ENCODE measurements at places on chromosomes 5 and 9.

GRCh38 chr9:89889865-89890264 lies 285.1 kb downstream of the GADD45G start:
- no peak for DNase-seq

DNA sequence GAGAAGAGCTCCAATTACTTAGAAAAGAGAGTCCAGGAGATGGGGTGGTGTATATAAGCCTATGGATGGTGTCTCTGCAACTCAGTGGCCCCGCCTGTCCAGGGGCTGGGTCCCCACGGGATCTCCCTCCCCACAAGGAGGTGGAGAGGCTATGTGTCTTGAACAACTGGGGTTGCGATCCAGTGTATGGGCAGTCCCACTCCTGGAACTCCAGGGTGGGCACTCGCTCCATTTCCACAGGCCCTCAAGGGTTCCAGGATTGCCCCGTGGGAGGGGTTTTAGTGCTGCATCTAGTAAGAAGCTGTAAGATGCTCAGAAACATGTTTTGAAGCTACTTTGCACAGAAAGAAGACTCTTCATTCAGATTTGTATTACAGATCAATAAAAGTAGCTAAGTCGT lies 558 bp upstream of the SMAD5 start:
- no peak for DNase-seq

GRCh38 chr9:35759795-35760194 lies 5.7 kb upstream of the MSMP start:
- no peak for DNase-seq

DNA sequence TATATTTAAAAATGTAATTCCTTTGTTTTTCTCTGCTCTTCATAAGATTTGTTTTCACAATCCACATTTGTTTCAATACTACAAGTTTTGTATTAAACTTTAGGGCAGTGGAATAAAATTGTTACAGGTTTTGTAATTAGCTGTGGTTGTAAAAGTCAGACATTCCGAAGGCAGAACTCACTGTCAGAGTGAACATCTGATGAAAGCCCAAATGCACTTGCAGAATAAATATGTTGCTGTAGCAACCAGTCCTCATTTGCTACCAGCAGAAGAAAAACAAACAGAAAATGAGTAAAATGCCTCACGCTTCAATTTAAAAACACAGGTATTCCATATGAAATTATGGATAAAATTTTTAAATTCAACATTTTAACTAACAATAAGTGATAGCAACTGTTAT lies 740.1 kb upstream of the FAM174A start:
- DNase-seq: no peak

DNA sequence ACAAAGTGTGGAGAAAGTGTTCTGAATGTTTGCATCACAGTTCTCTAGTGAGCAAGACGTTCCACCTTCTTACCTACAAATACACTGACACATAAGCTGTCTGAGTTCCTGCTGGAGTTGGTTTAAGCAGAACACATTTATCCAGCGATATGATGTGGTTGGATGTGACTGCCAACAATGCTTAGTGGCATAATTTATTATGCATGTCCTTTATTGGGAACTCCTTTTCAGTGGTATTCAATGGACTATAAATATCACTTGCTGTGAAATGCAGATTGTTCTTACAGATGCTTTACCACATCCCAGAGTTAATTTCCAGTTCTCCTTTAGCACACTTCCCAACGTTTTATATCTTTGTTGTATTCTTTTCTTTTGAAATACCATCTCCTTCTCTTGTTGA lies 222.2 kb downstream of the LURAP1L start:
- peak; percentile 31 for DNase-seq

DNA sequence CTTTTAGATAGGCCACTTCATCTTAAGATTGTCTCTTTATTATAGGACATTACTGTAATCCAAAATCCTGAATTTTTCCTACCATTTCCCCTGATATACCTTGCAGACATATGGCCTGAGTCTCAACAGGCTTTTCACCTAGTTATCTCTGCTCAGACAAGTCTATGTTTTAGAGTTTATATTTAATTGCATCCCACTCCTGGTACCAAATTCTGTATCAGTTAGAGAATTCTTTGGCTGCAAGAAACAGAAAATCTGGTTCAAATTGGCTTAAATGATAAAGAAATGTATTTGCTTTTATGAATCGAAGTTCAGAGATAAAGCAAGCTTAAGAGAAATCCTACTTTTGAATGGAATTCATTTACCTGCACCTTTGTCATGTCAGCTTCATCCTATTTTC lies 102.2 kb upstream of the OSMR start:
- DNase-seq: no peak

DNA sequence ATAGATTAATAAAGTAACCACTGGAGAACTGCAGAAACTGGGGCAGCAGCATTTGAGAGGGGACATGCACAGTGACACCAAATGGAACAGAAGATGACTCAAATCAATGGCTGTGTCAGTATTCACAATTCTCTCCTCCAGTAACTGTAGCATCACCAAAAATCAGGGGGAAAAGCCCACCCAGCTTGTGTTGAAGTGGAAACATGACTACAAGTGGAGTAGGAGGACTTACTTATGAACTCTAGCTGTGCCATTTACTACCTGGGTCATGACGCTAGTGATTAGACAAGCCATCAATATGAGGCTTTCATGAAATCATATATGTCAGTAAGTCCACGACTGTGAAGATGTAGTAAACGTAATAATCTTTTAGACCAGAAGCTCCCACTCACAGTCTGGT lies 199.8 kb upstream of the PTGER4 start:
- no peak for DNase-seq

- no peak for DNase-seq
Observed at GRCh38 chr5:13027874-13028273, 916.6 kb downstream of the DNAH5 start.

GRCh38 chr5:155460501-155460931 lies 447.0 kb downstream of the KIF4B start:
- no peak for DNase-seq

- DNase-seq: no peak
Observed at GRCh38 chr9:114954956-114955582, 24.7 kb upstream of the TNFSF8 start.

DNA sequence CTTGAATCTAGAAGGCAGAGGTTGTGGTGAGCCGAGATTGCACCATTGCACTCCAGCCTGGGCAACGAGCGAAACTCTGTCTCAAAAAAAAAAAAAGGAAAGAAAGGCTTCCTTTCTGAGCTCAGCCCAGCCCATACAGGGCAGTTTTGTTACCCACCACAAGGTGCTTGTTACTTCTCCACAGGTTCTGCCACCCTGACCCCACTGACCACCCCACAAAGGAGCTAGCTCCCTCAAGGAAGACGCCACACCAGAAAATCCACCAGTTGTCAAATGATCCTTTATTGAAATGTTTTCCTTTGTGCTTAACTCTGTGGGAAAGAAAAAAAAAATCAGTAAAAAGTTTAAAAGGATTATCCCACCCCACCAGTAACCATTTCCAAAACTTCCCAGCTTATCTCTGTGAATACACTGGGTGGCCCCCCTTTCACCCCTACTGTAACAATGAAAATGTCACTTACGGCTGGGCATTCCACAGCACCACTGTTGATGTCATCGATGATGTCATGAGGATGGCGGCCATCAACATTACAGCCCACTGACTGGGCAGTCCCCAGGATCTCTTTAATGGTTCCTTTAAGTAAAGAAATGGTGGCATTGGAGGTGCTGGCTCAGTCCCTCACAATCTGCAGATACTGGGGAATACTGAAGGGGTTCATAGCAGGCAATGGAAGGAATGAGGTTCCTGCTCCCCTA lies 3.6 kb downstream of the RPL12 start:
- DNase-seq: no peak

DNA sequence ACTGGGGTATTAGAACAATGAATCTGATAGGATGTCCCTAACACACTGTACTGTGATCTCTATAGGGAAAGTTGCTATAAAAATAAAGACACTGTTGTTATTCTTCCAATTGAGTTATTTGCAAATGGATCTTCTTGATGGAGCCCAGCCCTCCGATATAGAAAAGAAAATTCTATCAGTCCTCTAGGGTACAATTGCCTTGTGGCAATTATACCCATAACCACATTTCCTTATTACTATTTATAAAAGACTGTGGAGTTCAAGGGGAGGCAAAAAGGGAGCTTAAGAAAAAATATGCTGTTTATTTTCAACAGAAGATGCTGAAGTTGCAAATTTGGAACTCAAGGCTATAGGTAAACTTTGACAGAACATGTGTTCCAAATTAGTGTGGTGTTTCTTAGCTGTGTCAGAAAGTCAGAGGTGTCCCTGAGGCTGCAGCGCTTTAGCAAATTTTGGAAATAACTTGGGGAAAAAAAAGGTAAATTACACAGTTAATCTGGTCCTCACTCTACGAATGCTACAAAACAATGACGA lies 116.5 kb downstream of the NFIB start:
- DNase-seq: no peak

- no peak for DNase-seq
Observed at GRCh38 chr9:111940697-111941096, 44.1 kb downstream of the UGCG start.

DNA sequence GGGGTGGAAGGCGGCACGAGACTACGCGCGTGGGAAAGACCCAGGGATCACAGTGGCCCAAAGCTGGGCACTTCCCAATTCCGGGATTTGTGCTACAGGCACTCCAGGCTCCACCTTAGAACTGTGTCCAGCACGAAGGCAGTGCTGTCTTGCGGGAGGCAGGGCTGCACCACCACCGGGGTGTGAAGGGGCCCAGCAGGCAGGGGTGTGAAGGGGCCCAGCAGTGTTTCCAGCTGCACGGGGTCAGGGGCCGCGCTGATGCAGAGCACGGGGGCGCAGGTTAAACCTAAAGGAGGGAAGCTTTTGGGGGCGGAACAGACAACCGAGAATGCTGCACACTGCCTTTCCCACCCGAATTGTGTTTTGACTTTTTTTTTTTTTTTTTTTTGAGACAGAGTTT lies 1.1 kb upstream of the PDCD6 start:
- no peak for DNase-seq

DNA sequence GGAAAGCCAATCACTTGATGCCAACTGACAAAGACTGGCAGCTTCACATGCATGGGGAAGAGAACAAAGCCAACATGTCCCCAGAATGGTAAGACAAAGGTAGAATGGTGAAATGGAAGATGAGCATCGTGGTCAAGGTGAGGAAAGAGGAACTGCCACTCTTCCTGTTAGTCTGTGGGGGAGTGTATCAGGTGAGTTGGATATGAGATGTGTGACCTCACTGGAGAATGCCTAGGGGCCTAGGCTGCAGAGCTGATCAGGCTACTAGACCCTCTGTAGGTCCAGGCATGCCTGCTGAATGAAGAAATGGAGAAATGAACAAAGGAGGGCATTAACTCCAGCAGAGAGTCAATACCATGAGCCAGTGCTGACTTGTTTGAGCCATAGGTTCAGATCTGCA lies 112.4 kb upstream of the SLC1A3 start:
- DNase-seq: no peak

GRCh38 chr5:73218552-73219171 lies 45.7 kb downstream of the TMEM174 start:
- DNase-seq: peak; percentile 40

Measured in fibroblast of gingiva (primary cell).